Thoracic aorta (tissue), 2 donors: ENCODE measurements at places on chromosomes 2 and 18.

DNA sequence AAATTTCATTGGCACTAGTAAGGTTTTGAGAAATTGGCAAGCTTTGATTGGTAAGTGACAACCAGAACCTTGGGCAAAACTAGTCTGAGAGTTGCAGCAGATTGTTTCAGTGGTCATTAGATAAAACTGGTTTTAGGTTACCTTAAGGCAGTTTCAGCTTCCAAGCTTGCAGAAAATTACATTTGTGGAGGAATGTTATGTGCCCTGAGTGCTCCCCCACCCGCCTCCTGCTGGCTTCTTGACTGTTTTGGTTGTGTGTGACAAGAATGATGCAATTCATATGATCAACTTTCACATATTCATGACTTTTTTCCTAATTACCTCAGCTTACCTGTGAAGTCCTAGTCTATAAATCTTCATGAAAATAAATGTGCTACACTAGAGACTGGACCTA lies 599.5 kb upstream of the ZNF804A start:
- DNase-seq = no peak

GRCh38 chr18:61803393-61803792 lies 89.4 kb downstream of the RNF152 start:
- no peak for DNase-seq

- no peak for DNase-seq
Observed at GRCh38 chr18:907115-907884, 2.6 kb downstream of the ADCYAP1 start.

DNA sequence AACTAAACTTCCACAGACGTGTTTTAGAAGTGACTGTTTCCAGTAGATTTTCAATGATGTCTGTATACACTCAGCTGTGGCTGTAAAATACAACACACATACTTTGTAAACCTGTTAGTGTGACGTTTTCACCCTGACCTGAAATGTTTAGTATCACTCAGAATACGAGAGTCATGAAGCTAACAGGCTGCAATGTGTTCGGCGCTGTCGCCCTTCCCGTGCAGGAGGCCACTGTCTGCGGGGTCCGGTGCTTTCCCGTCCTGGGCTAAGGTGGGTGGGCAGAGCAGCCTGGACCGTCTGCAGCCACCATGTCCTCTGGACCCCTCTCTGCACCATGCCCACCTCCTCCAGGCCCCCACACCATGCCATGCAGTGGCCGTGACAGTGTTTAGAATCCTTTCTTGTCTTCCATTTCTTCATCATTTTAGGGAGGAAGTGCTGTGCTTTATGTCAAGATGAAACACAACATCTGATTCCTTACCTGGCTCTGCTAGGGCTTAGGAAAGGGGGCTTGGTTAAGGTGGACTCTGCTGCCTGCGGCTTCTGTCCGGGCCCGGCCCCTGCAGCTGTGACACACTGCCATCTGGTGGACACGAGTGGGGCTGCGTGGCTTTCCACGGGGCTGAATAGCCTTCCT lies 53.8 kb upstream of the RBM44 start:
- no peak for DNase-seq

GRCh38 chr2:726169-726568 lies 49.0 kb upstream of the TMEM18 start:
- no peak for DNase-seq

DNA sequence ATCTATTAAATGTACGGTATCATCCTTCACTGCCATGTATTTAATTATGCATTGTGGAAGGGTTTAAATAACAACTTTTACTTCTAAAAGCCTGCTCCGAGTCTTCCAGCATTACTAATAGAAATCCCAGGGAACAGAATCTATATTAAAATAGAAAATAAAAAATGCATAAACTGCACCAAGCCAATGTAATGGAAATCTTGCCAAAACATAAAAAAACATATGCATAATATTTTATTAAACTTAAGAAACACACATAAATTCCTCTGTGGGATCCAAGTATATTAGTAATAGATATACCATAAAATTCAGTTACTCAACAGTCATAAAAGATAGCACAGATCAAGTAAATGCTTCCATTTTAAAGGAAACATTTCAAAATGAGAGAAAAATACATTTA lies 175.6 kb downstream of the TDRD15 start:
- no peak for DNase-seq

DNA sequence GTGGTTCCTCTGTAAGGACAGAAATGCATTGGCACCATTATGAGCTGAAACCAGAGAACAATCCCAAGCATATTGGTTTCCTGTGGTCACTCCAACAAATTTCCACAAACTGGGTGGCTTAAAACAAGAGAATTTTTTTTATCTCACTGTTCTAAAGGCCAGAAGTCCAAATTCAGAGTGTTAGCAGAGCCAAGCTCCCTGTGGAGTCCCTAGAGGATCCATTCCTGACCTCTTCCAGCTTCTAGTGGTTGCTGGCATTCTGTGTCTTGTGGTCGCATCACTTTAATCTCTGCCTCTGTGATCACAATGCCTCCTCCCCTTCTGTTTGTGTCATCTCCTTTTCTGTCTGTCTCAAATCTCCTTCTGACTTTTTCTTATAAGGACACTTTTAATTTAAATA lies 380.3 kb downstream of the NYAP2 start:
- DNase-seq = no peak
